ENCODE measurements at places on chromosomes 12 and 14.

- no peak for DNase-seq
Observed at GRCh38 chr14:73457041-73457923, 1.1 kb downstream of the NUMB start.

DNA sequence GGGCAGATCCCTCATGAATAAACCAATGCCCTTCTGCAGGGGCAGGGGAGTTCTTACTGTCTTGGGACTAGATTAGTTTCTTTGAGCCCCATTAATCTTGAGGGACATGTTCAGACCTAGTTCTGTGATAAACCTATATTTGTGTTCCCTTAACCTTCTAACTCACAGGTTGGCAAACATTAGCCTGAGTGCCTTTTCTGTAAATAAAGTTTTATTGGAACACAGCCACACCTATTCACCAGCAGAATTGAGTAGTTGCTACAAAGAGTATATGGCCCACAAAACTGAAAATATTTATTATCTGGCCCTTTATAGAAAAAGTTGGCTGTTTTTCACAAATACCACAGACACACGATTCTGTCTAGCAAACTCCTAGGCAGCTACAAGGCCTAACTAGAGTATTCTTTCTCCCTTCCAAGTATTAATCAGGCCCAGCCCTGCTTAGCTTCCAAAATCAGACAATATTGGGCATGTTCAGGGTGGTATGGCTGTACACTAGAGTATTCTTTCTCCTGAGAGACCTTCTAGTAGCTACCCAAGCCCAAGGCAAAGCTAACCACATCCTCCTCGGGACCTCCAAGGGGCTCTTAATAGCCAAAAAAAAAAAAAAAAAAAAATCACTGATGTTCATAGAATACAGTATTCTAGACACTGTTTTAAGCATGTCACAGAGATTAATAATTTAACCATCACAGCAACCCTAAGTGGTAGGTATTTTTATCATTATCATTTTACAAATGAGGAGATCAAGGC is 199.3 kb upstream of the PWP1 start:
- no peak for DNase-seq

DNA sequence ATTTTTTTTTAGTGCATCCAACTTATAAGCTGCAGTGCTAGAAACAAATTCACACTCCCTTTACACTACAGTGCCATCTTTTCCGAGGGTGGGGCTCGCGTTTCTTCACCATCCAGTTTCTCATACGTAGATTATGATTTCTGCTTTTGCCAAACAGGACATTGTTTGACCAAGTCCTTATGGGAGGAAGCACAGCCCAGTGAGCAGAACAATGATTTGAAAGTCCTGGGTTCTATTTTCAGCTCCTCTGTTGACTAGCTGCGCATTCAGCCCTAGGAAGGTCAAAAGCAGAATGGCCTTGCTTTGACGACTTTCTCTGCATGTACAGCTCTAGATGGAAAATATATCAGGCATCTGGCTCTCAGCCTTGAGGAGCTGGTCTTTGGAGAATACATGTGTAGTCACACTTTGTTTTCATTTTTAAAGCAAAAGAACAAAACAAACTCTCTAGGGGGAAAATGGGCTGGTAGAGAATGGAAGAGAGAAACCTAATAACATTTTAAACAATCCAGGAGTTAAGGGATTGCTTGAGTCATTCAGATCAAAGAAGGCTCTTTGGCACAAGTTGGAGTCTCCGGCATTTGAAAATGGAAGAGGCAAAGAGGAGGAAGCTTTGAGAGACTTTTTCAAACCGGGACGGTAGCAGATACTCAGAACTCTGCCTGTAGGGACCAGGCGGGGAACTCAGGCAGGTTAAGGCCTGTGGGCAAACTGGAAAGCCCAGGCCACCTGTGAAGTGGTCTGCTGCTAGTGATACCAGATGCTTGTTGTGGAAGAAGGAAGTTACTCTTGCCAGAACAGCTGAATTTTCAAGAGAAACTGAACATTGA is 257.3 kb upstream of the PLEKHG7 start:
- DNase-seq = no peak

GRCh38 chr12:110744601-110745264 is 2.0 kb upstream of the PPP1CC start:
- no peak for DNase-seq

DNA sequence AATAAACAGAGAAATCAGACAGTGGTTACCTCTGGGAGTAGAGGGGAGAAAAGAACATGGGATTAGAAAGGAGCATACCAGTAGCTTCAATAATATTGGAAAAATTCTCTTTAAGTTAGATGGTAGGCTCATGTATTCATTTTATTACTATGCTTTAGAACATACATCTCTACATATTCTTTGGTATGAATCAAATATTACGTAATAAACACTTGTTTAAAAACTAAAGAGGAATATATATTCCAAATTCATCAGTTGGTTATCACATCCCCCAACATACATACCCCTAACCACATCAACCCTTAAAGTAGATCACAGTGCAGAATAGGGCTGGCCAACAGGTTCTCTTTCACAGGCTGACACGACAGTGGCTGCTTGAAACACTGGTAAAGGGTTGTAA is 5.6 kb downstream of the RPAP3 start:
- DNase-seq = no peak

GRCh38 chr12:90706036-90706435 is 248.9 kb downstream of the CCER1 start:
- DNase-seq = no peak

- DNase-seq = no peak
Observed at GRCh38 chr14:69090187-69090789, 62.6 kb downstream of the DCAF5 start.

- DNase-seq = no peak
Observed at GRCh38 chr12:30988646-30989286, 62.2 kb downstream of the TSPAN11 start.

DNA sequence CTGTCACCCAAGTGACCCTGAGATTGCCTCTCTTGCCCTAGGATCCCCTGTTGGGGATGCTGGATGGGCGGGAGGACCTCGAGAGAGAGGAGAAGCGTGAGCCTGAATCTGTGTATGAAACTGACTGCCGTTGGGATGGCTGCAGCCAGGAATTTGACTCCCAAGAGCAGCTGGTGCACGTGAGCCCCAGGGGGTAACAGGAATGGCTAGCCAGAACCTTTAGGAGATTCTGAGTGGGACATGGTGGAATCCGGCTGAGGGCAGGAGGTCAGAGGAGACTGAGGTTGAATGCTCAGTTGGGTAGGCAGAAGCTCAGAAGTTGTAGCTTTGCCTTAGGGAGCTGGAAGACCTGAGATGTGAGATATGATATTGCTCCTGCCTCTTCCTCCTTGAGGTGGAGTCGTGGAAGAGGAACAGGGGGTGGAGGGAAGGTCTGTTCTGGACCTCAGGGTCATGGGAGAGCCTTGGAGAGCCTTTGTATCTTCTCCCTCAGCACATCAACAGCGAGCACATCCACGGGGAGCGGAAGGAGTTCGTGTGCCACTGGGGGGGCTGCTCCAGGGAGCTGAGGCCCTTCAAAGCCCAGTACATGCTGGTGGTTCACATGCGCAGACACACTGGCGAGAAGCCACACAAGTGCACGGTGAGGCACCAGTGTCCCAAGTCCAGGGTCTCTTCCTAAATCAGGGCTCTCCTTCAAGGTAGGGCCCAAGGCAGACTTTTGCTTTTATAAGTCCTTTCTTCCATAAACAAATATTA is 6.3 kb downstream of the GLI1 start:
- no peak for DNase-seq

- no peak for DNase-seq
Observed at GRCh38 chr14:29636870-29637269, 290.8 kb downstream of the PRKD1 start.
